ENCODE measurements at places on chromosomes 13 and 19.
A peak's percentile ranks its signal among the peaks of the same experiment; 100 is the strongest.

DNA sequence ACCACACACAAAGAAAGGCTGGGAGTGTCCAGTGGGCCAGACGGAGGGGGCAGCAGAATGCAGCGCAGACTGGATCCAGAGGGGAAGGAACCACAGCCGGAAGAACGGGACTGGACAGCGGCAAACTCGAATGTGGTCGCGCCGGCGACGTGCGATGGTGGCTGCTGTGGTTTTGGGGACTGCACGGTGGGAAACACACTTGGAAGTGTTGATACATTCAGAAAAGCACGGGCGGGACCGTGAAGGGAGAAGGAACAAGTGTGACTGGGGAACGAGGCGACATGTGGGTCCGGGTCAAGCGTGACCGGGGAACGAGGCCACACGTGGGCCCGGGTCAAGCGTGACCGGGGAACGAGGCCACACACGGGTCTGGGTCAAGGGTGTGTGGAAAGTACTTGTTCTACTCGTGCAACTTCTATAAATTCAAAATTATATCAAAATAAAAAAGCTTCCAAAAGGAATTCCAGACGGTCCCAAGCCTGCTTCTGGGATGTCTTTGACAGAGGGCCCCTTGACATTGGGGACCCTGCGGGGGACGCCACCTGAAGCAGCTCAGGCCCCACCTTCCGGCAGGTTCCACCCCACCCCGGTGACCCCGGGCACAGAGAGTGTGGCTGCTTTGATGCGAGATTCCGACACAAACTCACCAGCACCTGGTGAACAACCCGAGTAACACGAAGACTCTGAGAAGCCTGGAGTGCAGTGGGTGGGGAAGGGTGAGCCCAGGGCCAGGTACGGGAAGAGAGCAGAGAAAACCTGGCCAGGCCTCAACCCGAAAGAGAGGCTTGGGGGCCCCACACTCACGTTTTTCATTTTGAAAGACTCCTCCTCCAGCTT is 25.1 kb upstream of the C13orf46 start:
- DNase-seq = no peak

DNA sequence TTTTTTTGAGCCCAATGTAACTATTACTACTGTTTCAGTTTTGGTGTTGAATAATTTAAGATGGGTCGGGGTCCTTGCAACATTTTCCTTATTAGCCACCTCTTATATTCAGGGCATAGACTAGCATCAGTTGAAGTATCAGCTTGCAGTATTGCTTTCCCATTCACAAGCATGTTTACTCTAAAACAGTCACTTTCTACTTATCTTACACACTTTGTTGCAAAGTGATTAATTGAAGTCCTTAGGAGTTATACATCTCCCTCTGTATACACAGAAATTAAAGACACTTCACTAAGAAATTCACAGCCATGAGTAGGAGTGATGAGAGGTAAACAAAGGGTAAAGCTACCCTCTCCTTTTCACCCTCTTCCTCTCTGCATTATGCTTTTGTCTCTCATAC is 27.6 kb downstream of the SLAIN1 start:
- no peak for DNase-seq

- no peak for DNase-seq
These were observed 904 bp upstream of the ARHGAP33 start for GRCh38 chr19:35774274-35775045.

GRCh38 chr13:50220938-50221337 is 205.7 kb downstream of the KCNRG start:
- peak; percentile 25 for DNase-seq

GRCh38 chr13:110173247-110173818 is 133.6 kb downstream of the COL4A1 start:
- no peak for DNase-seq

GRCh38 chr19:6677883-6678689 is 8.1 kb upstream of the TNFSF14 start:
- DNase-seq = no peak

DNA sequence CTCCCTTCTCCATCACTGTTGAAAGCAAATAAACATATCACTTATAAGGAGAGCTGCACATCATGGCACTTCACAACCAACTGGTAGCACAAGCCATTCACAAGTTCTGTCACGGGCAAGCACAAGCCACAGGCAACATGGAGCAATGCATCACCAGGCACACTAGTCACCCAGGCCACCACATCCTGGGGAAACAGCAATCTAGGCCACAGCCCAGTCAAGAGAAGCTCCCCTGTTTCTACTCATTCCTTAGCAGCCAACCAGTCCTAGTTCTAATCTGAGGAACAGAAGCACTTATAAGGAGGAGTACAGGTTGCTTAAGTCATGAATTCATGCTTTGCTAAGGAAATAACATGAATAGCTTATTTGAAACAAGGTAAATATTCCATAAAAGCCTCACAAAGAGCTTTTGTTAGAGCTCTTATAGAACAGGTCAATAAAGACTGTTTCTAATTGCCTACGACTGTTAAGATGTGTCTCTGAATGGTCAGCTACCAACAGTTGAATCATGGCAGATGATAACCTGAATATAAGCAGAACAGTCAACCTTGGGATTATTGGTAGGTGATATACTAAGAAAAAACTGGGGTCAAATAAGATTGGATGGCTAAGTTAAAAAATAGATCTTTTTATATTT is 169.0 kb downstream of the TBC1D4 start:
- DNase-seq = no peak

- DNase-seq = peak; percentile 93
These were observed 4.2 kb upstream of the SPACA6 start for GRCh38 chr19:51688671-51689571.

DNA sequence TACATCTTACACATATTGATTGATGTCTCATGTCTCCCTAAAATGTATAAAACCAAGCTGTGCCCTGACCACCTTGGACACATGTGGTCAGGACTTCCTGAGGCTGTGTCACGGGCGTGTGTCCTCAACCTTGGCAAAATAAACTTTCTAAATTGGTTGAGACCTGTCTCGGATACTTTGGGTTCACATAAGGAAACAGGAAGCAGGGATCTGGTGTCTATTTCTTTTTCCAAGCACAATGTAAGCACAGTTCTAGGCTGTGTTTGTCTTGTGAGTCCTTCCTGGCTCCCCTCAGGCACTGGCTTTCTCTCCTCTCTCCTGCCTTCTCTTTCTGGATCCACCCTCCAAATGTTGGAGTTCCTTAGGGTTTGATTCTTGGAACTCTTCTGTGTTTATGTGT is 27.6 kb upstream of the TPT1 start:
- DNase-seq = no peak

GRCh38 chr19:30338878-30339623 is 33.1 kb upstream of the ZNF536 start:
- DNase-seq = no peak

Data from skeletal muscle cell (primary cell).